ENCODE measurements at places on chromosomes 3 and 15.

- no peak for DNase-seq
Observed at GRCh38 chr3:152222327-152222726, 46.4 kb upstream of the MBNL1 start.

DNA sequence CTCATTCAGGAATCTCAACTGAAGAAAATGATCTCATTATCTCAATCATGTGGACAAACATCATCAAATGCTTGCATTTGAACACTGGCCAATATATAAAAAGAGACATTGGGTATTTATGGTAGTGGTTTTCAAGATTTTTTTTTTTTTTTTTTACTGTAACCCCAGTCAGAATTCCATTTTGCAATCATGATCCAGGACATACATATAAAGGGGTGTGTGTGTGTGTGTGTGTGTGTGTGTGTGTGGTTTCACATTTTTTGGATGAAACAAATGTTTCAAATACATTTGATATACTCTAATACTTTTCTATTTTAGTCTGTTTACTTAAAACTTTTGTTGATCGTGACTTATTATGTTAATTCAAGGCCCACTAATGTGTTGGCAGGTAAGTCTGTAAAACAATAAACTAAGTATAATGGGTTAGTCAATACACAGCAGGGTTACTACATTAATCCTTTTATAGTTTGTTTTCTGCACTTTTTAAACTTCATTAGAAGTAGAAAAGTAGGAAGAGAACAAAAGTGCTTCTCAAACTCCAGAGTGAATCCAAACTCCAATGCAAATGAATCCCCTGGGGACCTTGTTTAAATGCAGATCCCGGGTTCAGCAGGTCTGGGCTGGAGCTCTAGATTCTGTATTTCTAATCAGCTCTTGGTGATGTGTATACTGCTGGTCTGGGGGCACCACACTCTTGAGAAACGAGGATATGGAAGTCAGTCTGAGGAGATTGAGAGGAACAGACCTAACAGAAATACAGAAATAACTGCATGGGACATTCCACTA, 17.6 kb downstream of the THRB start:
- DNase-seq: no peak

GRCh38 chr15:90822204-90822955, 46.0 kb upstream of the FURIN start:
- no peak for DNase-seq

- DNase-seq: peak; percentile 37
Observed at GRCh38 chr15:83194528-83194927, 13.1 kb downstream of the HDGFL3 start.

- DNase-seq: no peak
Observed at GRCh38 chr3:104460477-104461406, 906.0 kb upstream of the ALCAM start.

DNA sequence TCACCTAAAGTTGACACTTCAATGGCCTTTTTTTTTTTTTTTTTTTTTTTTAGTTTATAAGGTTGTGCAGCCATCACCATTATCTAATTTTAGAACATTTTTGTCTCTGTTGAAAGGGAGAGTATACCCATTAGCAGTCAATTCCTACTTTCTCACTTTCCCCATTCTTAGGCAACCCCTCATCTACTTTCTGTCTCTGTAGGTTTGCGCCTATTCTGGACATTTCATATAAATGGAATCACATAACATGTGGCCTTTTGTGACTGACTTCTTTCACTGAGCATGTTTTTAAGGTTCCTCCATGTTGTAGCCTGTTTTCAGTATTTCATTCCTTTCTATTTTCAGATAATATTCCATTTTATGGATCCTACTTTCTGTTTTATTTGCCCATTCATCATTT, 56.3 kb downstream of the BLM start:
- no peak for DNase-seq

GRCh38 chr15:71697236-71697635, 113.1 kb upstream of the NR2E3 start:
- no peak for DNase-seq

DNA sequence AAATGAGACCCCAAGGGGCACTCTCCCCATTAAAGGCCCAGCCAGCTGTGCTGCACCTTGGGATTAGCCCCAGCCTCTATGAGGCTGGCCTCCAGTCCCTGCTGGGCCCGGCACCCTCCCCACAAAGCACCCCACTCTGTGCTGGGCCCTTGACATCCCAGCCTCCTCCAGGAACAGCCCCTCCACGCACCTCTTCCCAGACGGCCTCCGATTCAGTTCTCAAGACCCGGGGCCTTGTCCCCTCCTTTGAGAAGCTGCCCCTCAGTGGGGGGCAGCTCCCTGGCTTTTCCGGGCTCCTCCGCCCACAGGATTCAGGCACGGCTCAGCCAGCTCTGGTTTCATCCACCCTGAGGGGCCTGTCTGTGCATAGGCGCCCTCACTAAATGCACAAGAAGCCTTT, 144.1 kb downstream of the LRRK1 start:
- no peak for DNase-seq

DNA sequence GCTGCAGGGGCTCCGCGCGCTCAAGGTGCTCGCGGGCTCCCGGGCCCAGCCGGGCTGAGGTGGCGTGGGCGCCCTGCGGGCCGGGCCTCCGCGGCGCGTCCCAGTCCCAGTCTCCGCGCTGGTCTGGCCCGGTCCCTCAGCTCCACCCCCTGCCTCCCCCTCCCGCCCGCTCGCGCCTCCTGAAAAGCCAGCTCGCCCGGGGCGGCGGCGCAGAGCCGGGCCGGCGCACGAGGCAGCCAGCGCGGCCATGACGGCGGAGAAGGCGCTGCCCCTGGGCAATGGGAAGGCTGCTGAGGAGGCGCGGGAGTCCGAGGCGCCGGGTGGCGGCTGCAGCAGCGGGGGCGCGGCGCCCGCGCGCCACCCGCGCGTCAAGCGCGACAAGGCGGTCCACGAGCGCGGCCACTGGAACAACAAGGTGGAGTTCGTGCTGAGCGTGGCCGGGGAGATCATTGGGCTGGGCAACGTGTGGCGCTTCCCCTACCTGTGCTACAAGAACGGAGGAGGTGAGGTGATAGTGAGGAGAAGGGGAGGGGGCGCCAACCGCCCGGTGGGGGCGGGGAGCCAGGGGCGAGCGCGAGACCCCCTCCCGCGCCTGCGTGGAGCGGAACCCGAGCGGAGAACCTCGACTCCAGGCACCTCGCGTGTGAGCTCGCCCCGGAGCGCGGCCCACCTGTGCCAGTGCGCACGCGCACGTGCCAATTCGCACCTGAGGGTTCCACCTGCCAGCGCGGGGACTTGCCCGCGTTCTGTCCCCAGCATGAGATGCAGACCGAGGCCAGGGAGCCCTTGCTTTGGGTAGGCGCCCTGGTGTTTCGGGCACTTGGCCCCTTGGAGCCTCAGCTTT, at the start of gene SLC6A11:
TSS of gene SLC6A11 (plus strand) at position 210 of the 844 bp plus-strand sequence. CDS start at position 248, 38 bp downstream.
- no peak for DNase-seq

GRCh38 chr15:79168922-79169456, 78.4 kb upstream of the RASGRF1 start:
- DNase-seq: peak; percentile 38

- no peak for DNase-seq
Observed at GRCh38 chr3:2770451-2770850, 339.7 kb downstream of the IL5RA start.

DNA sequence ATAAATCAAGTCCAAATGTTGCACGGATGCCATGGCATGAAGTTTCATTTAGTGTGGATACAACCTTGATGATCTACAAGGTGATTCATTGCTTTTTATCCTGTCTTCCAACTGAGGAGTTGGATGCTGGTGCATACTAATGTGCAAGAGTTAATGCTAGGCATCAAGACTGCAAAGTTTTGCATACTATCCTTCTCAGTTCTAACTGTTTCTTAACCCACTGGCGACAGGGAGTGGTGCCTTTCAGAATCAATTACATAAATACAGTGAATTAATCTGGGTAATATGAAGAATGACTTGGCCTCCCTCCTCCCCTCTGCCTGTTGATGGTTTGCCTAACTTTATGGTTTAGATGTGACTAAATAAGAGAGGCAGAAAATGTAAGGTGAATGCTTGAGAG, 43.5 kb downstream of the KCNAB1 start:
- no peak for DNase-seq

DNA sequence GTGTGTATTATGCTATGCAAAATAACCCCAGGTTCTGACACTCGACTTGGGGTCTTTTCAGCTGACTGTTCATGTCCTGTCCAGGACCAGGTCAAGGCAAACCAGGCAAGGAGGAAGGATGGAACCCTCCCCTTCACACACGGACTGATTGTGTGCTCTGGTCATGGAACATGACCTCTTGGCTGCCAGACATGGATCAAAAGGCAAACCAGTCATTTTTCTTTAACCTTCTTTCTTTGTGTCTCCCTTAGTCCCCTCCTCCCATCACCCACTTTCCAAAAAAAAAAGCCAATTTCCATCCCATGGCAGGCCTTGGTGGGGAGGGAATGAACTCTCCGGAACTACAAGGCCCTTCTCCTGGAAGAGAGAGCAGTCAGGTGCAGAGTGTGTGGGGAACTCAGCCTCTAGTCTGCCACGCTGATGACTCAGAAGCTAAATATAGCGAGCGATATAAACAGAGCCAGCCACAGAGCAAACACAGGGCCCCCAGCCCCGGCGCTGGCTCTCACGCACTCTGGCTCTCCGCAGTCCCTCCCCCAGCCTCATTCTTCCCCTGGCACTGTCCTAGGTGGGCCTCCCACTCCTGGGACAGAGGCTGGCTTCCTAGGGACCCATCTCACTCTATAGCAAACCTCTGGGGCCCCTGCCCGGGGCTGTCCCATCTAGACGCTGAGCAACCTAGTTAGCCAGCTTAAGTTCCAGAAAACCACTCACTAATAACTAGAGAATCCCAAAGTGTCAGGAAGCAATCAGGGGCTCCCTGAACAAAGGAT, 10.0 kb downstream of the BMF start:
- DNase-seq: peak; percentile 88

Measured in hematopoietic multipotent progenitor cell treated with erythropoietin and hydrocortisone succinate and interleukin-3 and kit ligand, for 6 days (in vitro differentiated cells).